ENCODE measurements at places on chromosomes 3 and 15. TPM values are rescaled to one million over a fixed set of nuclear protein-coding genes. Genes with fewer than 3 reads are reported as not detected.

DNA sequence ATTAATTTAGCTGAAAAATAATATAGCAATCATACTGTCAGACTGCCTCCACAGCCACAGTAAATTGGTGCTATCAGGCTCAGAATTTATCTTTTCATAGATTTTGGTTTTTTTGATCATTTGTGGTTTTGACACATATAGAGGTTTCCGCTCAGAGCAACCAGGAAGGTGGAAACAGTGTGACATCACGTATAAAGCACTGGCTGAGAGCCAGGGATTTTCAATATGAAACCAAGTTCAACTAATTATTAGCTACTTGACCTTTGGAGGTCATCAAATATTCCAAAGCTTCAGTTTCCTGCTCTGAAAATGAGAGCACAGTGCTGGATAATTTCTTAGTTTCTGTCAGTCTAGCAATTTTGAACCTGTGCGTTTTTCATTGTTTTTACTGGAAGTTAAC, 433.8 kb upstream of the SUCLG2 start:
- peaks cover 21% of the 10 kb centered on the region for H3K4me1 ChIP-seq
- no peaks in the 10 kb centered on the region for H3K27me3 ChIP-seq
- peak overlapping the region; percentile 73 for H3K27ac ChIP-seq

The SENP7 gene
- 23.4 TPM for total RNA-seq

The GPR171 gene
- total RNA-seq: not detected

The STAB1 gene
- 50.4 TPM for total RNA-seq

The NME9 gene
- not detected for total RNA-seq

The UCN2 gene
- not detected for total RNA-seq

The CCDC191 gene
- total RNA-seq: 11.9 TPM

- H3K4me3 ChIP-seq: no peak overlapping the region
- H3K27me3 ChIP-seq: no peaks in the 10 kb centered on the region
- no peaks in the 10 kb centered on the region for H3K4me1 ChIP-seq
- H3K36me3 ChIP-seq: no peaks in the 10 kb centered on the region
- DNase-seq: no peak
Measured at GRCh38 chr15:53266176-53266575, 476.0 kb upstream of the ONECUT1 start.

GRCh38 chr3:37395286-37395685, 220.9 kb upstream of the LRRFIP2 start:
- H3K36me3 ChIP-seq: no peaks in the 10 kb centered on the region
- no peaks in the 10 kb centered on the region for H3K27me3 ChIP-seq
- no peak overlapping the region for H3K27ac ChIP-seq
- no peaks in the 10 kb centered on the region for H3K4me1 ChIP-seq
- DNase-seq: no peak

The GPR149 gene
- not detected for total RNA-seq

DNA sequence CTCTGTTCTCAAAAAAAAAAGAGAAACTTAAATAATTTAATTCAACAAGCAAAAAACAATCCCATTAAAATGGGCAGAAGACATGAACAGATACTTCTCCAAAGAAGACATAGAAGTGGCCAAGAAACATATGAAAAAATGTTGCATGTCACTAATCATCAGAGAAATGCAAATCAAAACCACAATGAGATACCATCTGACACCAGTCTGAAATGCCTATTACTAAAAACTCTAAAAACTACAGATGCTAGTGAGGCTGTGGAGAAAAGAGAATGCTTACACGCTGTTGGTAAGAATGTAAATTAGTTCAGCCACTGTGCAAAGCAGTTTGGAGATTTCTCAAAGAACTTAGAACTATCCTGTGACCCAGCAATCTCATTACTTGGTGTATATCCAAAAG, 382.9 kb downstream of the OTOL1 start:
- no peaks in the 10 kb centered on the region for H3K4me1 ChIP-seq
- H3K27ac ChIP-seq: no peak overlapping the region
- H3K36me3 ChIP-seq: no peaks in the 10 kb centered on the region
- no peaks in the 10 kb centered on the region for H3K27me3 ChIP-seq
- DNase-seq: no peak
- H3K4me3 ChIP-seq: no peak overlapping the region

The SEMA3F gene
- total RNA-seq: 25.4 TPM

The GRK7 gene
- total RNA-seq: not detected

- no peaks in the 10 kb centered on the region for H3K36me3 ChIP-seq
- DNase-seq: no peak
- no peak overlapping the region for H3K27ac ChIP-seq
- no peaks in the 10 kb centered on the region for H3K4me1 ChIP-seq
- no peak overlapping the region for H3K4me3 ChIP-seq
Measured at GRCh38 chr3:101253396-101253795, 67.0 kb downstream of the IMPG2 start.

GRCh38 chr15:66961901-66962300, 103.5 kb upstream of the SMAD3 start:
- no peaks in the 10 kb centered on the region for H3K27me3 ChIP-seq
- H3K4me1 ChIP-seq: no peaks in the 10 kb centered on the region
- H3K4me3 ChIP-seq: no peak overlapping the region
- no peaks in the 10 kb centered on the region for H3K36me3 ChIP-seq
- no peak for DNase-seq
- no peak overlapping the region for H3K27ac ChIP-seq

Measured in body of pancreas (tissue), 4 donors.